ENCODE measurements at places on chromosomes 7 and 10.
A peak's percentile ranks its signal among the peaks of the same experiment; 100 is the strongest.

DNA sequence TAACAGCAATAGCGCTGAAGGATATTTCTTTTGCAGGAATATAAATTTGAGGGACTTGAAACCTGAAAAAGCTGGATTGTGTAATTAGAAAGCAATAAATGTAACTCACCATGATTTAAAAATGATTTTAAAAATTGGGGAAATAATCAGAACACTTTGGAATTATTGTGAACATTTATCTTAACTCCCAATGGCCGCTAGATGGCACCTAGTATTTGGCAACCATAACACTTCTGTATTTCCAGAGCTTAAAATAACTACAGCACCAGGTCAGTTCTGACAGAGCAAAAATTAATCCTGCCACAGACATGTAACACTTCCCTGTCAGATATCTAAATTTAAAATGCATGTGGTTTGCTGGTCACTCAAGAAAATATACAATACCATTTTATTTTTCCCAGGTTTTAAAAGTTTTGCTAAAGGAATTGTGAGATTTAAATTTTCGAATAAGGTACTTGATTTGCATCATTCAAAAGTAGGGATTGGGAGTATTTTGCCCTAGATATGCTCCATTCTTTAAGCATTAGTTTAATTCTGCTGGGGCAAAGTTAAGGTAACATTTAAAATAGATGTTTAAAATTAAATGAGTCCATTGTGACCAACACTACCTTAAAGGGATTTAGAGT lies 144.5 kb downstream of the PPP1R3A start:
- no peaks in the 10 kb centered on the region for H3K36me3 ChIP-seq
- no peak overlapping the region for H3K27ac ChIP-seq
- H3K4me3 ChIP-seq, result no peak overlapping the region
- no peak for DNase-seq
- H3K27me3 ChIP-seq, result no peaks in the 10 kb centered on the region

DNA sequence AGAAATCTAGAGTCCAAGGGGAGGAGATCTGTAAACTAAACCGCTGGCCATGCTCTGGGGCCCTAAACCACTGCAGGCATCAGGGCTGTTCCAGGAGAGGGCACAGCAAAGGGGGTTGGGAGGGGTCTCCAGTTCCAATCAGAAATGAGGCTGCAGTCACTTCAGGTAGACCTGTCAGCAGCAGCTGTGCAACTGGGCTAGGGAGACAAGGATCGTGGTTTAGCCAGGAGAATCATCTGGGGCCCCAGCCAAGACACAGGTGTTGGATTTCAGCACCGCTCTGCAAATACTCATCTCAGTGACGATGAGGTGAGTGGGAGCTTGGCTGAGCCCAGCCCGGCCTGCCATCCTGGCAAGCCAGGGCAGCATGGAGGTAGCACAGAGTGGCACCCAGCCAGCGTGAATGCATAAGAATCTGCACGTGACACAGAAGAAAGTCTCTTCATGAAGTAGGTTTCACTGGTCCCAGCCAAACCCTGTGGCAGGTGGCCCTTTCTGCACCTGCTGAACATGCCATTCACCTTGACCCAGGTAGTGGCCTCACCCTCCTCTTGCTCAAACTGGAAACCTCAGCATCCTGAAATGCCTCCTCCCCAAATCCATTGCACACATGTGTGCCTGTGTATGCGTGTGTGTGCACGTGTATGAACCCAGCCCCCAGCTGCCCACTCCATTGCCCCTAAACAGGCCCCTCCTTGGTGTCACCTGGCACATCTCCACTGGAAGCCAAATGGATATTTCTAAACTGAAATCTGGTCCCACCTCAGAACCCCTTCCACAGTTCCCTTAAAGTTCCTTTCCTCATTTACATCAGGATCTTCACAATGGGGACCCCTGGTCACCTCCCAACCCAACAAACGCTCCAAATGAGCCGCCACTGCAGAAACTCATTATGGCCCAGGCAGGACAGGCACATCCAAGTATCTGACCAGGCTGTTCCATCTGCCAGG lies 9.6 kb downstream of the GPRIN2 start:
- no peak overlapping the region for H3K4me3 ChIP-seq
- no peaks in the 10 kb centered on the region for H3K4me1 ChIP-seq
- DNase-seq, result no peak
- H3K36me3 ChIP-seq, result no peaks in the 10 kb centered on the region

DNA sequence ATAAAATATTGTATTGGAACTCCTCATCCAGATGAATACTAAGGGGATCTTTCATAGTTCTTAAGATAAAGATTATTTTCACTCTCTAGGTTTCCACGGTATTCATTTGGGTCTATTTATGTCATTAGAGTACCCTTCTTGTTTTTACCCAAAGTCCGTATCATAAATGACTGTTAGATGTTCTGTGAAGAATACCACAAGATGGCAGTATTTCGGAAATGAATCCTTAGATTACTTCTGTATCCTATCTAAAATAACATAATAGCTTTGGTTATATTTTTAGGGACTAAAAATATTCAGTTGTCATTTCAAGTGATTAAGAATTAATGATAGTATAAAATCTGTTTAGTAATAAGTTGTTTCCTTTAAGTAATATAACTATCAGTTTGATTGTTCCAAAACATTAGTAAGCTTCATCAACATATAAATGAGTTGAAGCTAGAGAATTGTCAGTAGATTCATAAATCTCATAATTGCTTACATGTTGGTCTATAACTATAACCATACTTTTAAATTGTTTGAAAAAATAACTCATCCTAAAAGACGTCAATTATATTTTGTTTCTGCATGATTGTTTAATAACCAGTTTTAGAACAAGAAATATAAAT lies 337.5 kb upstream of the KCND2 start:
- no peaks in the 10 kb centered on the region for H3K36me3 ChIP-seq
- no peak overlapping the region for H3K4me3 ChIP-seq
- no peaks in the 10 kb centered on the region for H3K4me1 ChIP-seq
- DNase-seq, result no peak
- no peaks in the 10 kb centered on the region for H3K27me3 ChIP-seq

DNA sequence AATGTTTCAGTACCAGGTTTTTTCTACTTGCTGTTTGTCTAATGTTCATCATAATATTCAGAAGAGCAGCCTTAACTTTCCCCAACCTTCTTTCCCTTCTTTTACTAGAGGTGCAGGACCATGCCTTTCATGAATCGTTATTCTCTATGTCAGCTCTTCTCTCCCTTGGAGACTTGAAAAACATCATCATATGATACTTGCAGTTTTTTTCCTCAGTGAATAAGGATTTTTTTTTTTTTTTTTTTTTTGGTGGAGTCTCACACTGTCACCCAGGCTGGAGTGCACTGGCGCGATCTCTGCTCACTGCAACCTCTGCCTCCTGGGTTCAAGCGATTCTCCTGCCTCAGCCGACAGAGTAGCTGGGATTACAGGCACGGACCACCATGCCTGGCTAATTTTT lies 30.1 kb downstream of the SMNDC1 start:
- peaks cover 2% of the 10 kb centered on the region for H3K36me3 ChIP-seq
- no peaks in the 10 kb centered on the region for H3K27me3 ChIP-seq
- no peak overlapping the region for H3K4me3 ChIP-seq
- DNase-seq, result no peak
- H3K4me1 ChIP-seq, result peaks cover 22% of the 10 kb centered on the region

DNA sequence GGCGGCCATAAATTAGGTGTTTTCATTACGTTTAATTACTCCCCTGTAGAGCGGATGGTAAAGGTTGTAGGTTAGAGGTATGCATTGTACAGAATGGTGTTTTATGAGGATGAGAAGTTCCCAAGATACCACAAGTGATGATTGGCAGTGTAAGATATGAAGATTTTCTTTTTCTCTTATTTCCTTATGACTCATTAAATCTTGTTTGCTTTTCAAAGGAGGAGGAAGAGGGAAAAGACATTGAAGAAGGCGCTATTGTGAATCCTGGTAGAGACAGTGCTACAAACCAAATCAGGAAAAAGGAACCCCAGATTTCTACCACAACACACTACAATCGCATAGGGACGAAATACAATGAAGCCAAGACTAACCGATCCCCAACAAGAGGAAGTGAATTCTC lies 133.9 kb downstream of the AASS start:
- H3K36me3 ChIP-seq, result no peaks in the 10 kb centered on the region
- H3K27me3 ChIP-seq, result peaks cover 5% of the 10 kb centered on the region
- no peak overlapping the region for H3K27ac ChIP-seq
- H3K4me3 ChIP-seq, result no peak overlapping the region

GRCh38 chr7:24291271-24291670 lies 7.3 kb downstream of the NPY start:
- H3K27ac ChIP-seq, result no peak overlapping the region
- H3K36me3 ChIP-seq, result no peaks in the 10 kb centered on the region
- H3K4me1 ChIP-seq, result peaks cover 6% of the 10 kb centered on the region
- DNase-seq, result no peak
- H3K27me3 ChIP-seq, result peaks cover 5% of the 10 kb centered on the region

DNA sequence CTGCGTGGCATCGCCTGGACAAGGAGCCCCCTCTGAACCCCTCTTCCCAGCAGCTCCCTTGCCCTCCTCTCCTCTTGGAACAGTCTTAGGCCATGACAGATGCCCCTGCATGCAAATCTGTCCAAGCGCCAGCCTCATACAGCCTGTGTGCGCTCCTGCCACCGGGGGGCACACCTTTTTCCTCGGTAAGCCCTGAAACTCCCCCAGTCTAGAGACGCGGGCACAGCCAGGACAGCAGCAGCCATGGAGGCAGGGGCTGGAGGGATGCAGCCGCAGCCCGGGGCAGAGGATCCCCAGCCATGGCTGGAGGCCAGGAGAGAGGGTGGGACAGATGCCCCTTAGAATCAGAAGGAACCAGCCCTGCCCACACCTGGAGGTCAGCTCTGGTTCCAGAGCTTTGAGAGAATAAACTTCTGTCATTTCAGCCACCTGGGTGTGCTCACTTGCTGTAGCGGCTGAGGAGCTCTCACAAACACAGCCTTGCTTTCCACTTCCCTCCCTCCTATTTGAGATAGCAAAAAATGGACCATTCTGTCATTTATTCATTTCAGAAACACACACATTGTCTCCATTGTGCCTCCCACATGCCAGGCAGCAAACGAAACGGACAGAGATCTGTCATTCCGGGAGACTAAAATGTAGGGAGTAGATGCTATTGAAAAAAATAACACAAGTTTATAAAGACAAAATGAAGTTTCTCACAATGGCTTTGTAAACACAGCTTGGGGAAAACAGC lies 241.5 kb downstream of the WDR37 start:
- H3K4me3 ChIP-seq, result no peak overlapping the region
- no peak for DNase-seq
- H3K4me1 ChIP-seq, result peaks cover 1% of the 10 kb centered on the region
- H3K27ac ChIP-seq, result no peak overlapping the region
- no peaks in the 10 kb centered on the region for H3K36me3 ChIP-seq
- peaks cover 22% of the 10 kb centered on the region for H3K27me3 ChIP-seq

- peaks cover 27% of the 10 kb centered on the region for H3K4me1 ChIP-seq
- H3K4me3 ChIP-seq, result peak within 1 kb of the TSS; percentile 97
- H3K27ac ChIP-seq, result peak within 1 kb of the TSS; percentile 85
- H3K27me3 ChIP-seq, result peaks cover 2% of the 10 kb centered on the region
- peaks cover 1% of the 10 kb centered on the region for H3K36me3 ChIP-seq
Measured at GRCh38 chr10:7818295-7819120, at the start of gene TAF3. TSS of gene TAF3 (plus strand) at chr10:7818505. CDS start at chr10:7818710, 205 bp downstream.

- H3K27me3 ChIP-seq, result peaks cover 50% of the 10 kb centered on the region
- DNase-seq, result no peak
- no peak overlapping the region for H3K27ac ChIP-seq
- H3K4me1 ChIP-seq, result peaks cover 20% of the 10 kb centered on the region
- H3K4me3 ChIP-seq, result peak overlapping the region; percentile 82
- peaks cover 6% of the 10 kb centered on the region for H3K36me3 ChIP-seq
Measured at GRCh38 chr10:100653957-100654781, 91.2 kb upstream of the PAX2 start.

- peaks cover 4% of the 10 kb centered on the region for H3K27me3 ChIP-seq
- no peak for DNase-seq
- H3K4me1 ChIP-seq, result peaks cover 9% of the 10 kb centered on the region
- H3K36me3 ChIP-seq, result no peaks in the 10 kb centered on the region
- no peak overlapping the region for H3K27ac ChIP-seq
- no peak overlapping the region for H3K4me3 ChIP-seq
Measured at GRCh38 chr10:4509405-4509804, 316.6 kb upstream of the AKR1E2 start.

DNA sequence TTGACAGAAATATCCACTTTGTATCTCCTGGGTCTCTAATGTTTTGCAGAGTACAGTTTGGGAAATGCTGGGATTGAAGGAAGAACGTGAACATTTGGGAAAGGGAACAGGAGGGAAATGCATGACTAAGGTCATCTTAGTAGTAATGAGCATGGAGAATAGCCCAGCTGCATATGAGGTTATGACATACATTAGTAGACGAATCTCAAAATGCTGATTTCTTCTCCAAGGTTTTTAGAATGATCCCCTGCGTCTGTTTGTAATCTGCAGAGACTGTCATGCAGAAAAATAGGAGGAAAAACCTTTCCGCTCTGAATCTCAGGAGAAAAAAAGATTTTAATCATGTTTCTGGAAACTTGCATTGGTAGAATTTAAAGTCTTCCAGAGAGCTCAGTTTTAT lies 133.6 kb downstream of the PPP1R9A start:
- H3K27me3 ChIP-seq, result peaks cover 3% of the 10 kb centered on the region
- H3K4me1 ChIP-seq, result no peaks in the 10 kb centered on the region
- H3K27ac ChIP-seq, result no peak overlapping the region
- no peaks in the 10 kb centered on the region for H3K36me3 ChIP-seq

DNA sequence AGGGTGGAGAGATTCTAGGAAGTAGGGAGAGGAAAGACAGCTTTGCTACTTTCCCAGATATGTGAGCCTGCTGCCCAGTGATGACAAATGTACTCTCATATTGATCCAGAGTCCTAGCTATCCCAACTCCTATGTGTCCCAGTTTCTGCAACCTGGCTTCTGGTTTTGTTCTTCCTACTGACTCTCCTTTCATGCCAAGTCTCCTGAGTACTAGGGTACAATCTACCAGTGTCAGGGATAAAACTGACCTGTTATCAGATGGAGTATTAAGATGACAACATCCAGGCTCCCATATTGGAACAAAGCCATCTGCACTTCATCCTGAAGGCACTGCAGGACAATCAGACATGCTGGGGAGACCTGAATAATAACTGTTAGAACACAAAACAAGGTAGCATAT lies 233.7 kb upstream of the PHYHIPL start:
- H3K4me3 ChIP-seq, result no peak overlapping the region
- DNase-seq, result no peak
- H3K36me3 ChIP-seq, result no peaks in the 10 kb centered on the region
- no peaks in the 10 kb centered on the region for H3K4me1 ChIP-seq
- H3K27me3 ChIP-seq, result no peaks in the 10 kb centered on the region
- no peak overlapping the region for H3K27ac ChIP-seq

DNA sequence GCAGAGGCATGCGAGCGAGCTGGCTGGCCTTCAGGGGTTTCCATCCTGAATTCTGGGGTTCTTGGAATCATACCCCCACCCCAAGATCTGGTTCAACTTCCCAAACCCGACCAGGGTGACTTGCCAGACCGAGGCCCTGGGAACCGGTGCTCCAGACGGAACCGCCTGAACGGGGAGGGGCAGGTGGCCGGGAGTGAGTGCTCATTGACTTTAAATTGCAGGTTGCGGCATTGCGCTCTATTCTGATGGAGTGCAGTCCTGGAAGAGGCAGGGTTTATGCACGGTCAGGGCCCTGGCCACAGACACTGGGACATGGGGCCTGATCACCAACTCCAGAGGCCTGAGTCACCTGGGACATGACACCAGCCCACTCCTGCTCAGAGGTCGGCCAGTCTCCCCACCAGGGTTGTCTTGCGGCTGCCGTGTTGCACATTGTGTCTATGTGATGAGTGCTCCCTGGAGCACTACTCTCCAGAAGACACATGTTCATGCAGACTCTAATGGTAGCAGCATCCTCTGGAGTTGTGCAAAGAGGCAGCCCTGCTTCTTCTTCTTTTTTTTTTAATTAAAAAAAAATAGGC lies 5.8 kb upstream of the DDIT4 start:
- DNase-seq, result no peak
- peaks cover 12% of the 10 kb centered on the region for H3K4me1 ChIP-seq
- H3K27ac ChIP-seq, result no peak overlapping the region
- H3K4me3 ChIP-seq, result no peak overlapping the region

All from memory B cell (primary cell).